Activated CD4-positive, alpha-beta T cell treated with anti-CD3 and anti-CD28 coated beads, Interleukin-2, amount 10 ng/mL, durations not matched to agents 24 days and 14 days (primary cell): ENCODE measurements at places on chromosomes 13 and 19.

GRCh38 chr13:69487576-69487975 is 620.0 kb upstream of the ATXN8OS start:
- H3K4me1 ChIP-seq = no peaks in the 10 kb centered on the region
- no peak overlapping the region for H3K4me3 ChIP-seq
- no peak for DNase-seq
- H3K36me3 ChIP-seq = no peaks in the 10 kb centered on the region

DNA sequence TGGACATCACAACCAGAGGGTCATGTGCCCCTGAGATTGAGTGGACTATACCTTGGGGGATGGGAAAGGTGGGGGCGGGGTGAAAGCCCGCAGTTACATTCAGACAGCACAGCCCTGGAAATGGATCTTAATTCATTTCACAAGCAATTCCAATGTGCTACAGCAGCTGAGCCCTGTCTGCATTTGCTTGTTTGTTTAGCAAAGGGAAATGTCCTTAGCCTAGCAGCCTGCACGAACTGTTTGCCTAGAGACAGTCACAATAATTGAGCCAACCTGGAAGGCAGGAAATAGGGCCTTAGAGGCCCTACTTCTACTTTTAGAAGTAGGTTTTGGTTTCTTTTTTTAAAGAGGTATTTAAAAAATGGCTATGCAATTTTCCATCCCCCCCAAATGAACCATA is 177.3 kb upstream of the KL start:
- H3K27ac ChIP-seq = peak overlapping the region; percentile 71
- H3K4me1 ChIP-seq = peaks cover 24% of the 10 kb centered on the region
- H3K36me3 ChIP-seq = peaks cover 7% of the 10 kb centered on the region
- H3K4me3 ChIP-seq = peak overlapping the region; percentile 13

DNA sequence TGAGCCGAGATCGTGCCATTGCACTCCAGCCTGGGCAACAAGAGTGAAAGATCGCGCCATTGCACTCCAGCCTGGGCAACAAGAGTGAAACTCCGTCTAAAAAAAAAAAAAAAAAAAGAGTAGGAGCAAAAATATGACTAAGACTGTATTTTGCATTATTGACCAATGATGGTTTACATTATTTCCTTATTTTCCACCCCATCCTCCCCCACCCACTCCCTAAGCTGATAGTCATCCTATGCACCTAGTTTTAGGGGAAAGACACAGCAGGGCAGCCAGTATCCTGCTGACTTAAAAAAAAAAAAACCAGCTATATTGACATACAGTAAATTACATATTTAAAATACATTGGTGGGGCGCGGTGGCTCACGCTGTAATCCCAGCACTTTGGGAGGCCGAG is 25.1 kb downstream of the VAV1 start:
- H3K27ac ChIP-seq = no peak overlapping the region
- DNase-seq = no peak
- H3K27me3 ChIP-seq = no peaks in the 10 kb centered on the region

- no peak for DNase-seq
- H3K27ac ChIP-seq = no peak overlapping the region
- no peak overlapping the region for H3K4me3 ChIP-seq
- peaks cover 28% of the 10 kb centered on the region for H3K4me1 ChIP-seq
Observed at GRCh38 chr19:47353307-47353712, 4.2 kb downstream of the DHX34 start.

- DNase-seq = no peak
- H3K4me3 ChIP-seq = no peak overlapping the region
- no peaks in the 10 kb centered on the region for H3K27me3 ChIP-seq
- peaks cover 4% of the 10 kb centered on the region for H3K36me3 ChIP-seq
Observed at GRCh38 chr13:33114146-33114545, 97.9 kb downstream of the KL start.

DNA sequence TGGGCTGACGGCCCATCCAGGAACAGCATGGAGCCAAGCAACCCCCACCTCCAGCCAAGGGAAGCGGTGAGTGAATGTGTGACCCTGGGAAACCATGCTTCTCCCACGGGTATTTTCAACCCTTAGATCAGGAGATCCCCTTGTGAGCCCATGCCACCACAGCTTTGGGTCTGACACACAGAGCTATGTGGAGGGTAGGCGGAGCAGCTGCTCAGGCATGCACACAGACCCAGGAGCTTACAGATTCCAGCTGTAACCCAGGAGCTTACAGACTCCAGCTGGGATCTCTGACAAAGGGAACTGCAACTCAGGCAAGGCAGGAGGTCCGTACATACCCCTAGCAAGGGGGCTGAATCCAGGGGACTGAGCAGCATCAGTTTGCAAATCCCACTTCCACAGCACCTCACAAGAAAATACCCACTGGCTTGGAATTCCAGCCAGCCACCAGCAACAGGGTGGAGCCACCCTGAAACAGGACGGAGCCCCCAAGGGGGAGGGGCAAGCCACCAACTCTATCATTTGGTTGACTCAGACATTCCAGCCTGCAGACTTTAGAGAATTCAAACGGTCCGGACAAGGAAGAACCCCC is 40.8 kb upstream of the RFXAP start:
- H3K27ac ChIP-seq = no peak overlapping the region
- no peak overlapping the region for H3K4me3 ChIP-seq
- H3K36me3 ChIP-seq = no peaks in the 10 kb centered on the region
- no peak for DNase-seq
- H3K4me1 ChIP-seq = no peaks in the 10 kb centered on the region

- DNase-seq = no peak
- no peaks in the 10 kb centered on the region for H3K27me3 ChIP-seq
- H3K4me3 ChIP-seq = no peak overlapping the region
- H3K27ac ChIP-seq = no peak overlapping the region
- H3K4me1 ChIP-seq = peaks cover 6% of the 10 kb centered on the region
- H3K36me3 ChIP-seq = peaks cover 32% of the 10 kb centered on the region
Observed at GRCh38 chr19:6378041-6378440, 2.3 kb upstream of the PSPN start.

GRCh38 chr19:16326401-16327168 is 2.0 kb downstream of the KLF2 start:
- H3K4me3 ChIP-seq = peak overlapping the region; percentile 87
- peak; percentile 87 for DNase-seq
- peak overlapping the region; percentile 84 for H3K27ac ChIP-seq
- peaks cover 33% of the 10 kb centered on the region for H3K27me3 ChIP-seq

DNA sequence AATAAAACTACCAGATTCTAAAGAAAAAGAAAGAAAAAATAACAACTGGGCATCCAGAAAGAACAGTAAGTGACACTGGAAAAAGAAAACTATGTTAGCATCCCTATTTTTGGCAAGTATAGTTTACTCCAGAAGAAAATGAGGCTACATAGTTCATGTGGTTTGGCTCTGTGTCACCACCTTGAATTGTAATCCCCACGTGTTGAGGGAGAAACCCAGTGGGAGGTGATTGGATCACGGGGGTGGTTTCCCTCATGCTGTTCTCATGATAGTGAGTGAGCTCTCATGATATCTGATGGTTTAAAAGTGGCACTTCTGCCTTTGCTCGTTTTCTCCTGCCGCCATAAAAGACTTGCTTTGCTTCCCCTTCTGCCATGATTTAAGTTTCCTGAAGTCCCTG is 76.9 kb downstream of the ITGBL1 start:
- H3K27ac ChIP-seq = no peak overlapping the region
- no peaks in the 10 kb centered on the region for H3K36me3 ChIP-seq
- H3K4me3 ChIP-seq = no peak overlapping the region
- peaks cover 10% of the 10 kb centered on the region for H3K27me3 ChIP-seq
- H3K4me1 ChIP-seq = no peaks in the 10 kb centered on the region

GRCh38 chr13:44703371-44703770 is 127.2 kb upstream of the TSC22D1 start:
- H3K27me3 ChIP-seq = peaks cover 24% of the 10 kb centered on the region
- no peak for DNase-seq
- H3K4me3 ChIP-seq = no peak overlapping the region
- peaks cover 3% of the 10 kb centered on the region for H3K4me1 ChIP-seq
- H3K27ac ChIP-seq = no peak overlapping the region

DNA sequence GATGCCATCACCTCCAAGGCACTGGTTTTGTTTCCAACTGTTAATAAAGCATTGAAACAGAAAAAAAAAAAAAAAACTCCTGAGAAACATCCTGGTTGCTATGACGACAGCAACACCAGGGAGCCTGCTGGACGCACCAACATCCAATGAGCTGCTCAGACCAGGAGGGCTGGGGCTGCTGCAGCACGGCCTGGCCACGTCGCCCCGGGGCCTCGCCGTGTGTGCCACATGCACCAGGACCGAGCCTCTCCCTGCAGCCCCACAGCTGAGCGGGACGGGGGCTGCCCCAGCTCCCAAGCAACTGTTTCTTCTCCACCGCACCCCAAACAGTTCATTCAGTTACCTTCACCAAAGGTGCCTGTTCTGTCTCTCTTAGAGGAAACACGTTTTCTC is 54.5 kb downstream of the RASA3 start:
- peaks cover 29% of the 10 kb centered on the region for H3K36me3 ChIP-seq
- peaks cover 7% of the 10 kb centered on the region for H3K4me1 ChIP-seq
- no peak overlapping the region for H3K4me3 ChIP-seq
- no peak for DNase-seq
- no peak overlapping the region for H3K27ac ChIP-seq

- H3K36me3 ChIP-seq = peaks cover 29% of the 10 kb centered on the region
- H3K4me3 ChIP-seq = no peak overlapping the region
- no peak for DNase-seq
- no peaks in the 10 kb centered on the region for H3K4me1 ChIP-seq
- H3K27ac ChIP-seq = no peak overlapping the region
Observed at GRCh38 chr19:51948975-51949374, 21.7 kb downstream of the ZNF613 start.

- peaks cover 4% of the 10 kb centered on the region for H3K27me3 ChIP-seq
- H3K4me1 ChIP-seq = peaks cover 10% of the 10 kb centered on the region
- peak; percentile 43 for DNase-seq
- H3K4me3 ChIP-seq = peak overlapping the region; percentile 17
Observed at GRCh38 chr13:33032037-33032625, 15.9 kb downstream of the KL start.

DNA sequence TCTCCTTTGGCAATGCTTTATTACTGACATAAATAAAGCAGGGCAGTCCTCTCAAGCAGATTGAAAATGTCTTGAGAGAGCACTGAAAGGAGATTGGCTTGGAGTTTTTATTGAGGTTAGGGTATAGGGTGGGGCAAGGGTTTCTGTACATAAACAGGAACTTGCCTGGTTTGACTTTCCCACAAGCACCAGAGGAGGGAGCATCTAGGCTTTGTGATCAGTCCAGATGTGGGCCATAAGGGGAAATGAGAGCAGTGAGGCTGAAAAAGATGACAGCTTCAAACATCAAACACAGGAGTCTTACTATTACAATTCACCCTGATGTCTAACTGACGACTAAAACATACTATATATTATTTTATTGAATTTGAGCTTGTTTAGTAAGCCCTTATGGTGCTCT is 260.9 kb downstream of the MTUS2 start:
- H3K27me3 ChIP-seq = no peaks in the 10 kb centered on the region
- peak; percentile 72 for DNase-seq
- H3K27ac ChIP-seq = no peak overlapping the region
- H3K36me3 ChIP-seq = no peaks in the 10 kb centered on the region

DNA sequence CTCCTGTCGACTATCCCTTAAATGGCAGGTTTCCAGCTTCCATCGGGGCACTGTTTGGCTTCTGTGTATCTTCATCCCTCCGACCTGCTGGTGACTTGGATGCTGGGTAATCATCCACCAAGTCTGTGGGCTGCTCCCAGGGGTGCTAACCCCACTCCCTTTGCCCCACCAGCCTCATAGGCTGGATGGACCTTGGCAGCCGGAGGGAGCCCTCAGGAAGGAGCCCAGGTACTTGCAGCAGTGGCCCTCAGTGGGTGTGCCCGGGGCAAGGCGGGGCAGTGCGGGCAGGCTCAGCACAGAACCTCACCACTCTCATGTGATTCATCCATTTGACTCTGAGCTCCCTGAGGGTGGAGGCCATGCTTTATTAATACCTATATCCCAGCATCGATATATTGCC is 27.4 kb upstream of the TUBGCP3 start:
- H3K4me1 ChIP-seq = peaks cover 2% of the 10 kb centered on the region
- H3K4me3 ChIP-seq = no peak overlapping the region
- peaks cover 14% of the 10 kb centered on the region for H3K27me3 ChIP-seq
- H3K36me3 ChIP-seq = no peaks in the 10 kb centered on the region
- H3K27ac ChIP-seq = no peak overlapping the region

DNA sequence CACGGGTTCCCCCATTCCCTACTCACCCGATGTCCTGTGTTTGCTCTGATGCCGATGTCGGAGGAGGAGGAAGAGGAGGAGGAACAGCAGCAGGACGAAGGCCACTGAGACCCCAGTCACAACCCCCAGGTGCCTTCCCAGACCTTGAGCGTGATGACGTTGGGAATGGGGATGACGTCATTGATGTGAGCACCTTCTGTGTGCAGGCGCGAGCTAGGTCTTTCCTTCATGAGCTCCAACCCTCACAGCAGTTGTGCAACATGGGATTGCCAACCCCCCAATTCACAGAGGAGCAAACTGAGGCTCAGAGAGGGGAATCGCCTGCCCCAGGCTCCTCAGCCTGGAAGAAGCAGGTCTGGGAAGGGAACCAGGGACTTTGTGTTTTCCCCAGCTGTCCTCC is 4.2 kb downstream of the LILRB5 start:
- H3K27me3 ChIP-seq = peaks cover 2% of the 10 kb centered on the region
- H3K36me3 ChIP-seq = no peaks in the 10 kb centered on the region
- H3K4me3 ChIP-seq = no peak overlapping the region
- no peak overlapping the region for H3K27ac ChIP-seq
- DNase-seq = no peak

DNA sequence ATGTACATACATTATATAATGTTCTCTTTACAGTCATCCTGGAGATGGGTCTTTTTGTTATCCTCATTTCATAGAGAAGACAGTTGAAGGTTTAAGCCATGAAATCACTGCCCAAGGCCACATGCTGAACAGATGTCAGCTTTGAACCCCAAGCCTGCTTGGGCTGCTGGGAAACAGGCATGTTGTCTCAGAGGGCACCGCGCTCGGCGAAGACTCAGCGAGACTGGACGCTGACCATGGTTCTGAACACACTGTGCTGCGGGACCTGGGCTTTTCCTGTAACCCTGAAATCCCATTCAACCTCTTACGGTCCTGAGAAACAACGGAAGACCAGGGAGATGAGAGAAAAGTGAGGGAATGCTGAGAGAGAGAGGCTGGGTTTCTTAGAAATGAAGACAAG is 27.3 kb downstream of the LRFN3 start:
- H3K4me3 ChIP-seq = no peak overlapping the region
- peaks cover 2% of the 10 kb centered on the region for H3K36me3 ChIP-seq
- H3K27me3 ChIP-seq = peaks cover 15% of the 10 kb centered on the region

DNA sequence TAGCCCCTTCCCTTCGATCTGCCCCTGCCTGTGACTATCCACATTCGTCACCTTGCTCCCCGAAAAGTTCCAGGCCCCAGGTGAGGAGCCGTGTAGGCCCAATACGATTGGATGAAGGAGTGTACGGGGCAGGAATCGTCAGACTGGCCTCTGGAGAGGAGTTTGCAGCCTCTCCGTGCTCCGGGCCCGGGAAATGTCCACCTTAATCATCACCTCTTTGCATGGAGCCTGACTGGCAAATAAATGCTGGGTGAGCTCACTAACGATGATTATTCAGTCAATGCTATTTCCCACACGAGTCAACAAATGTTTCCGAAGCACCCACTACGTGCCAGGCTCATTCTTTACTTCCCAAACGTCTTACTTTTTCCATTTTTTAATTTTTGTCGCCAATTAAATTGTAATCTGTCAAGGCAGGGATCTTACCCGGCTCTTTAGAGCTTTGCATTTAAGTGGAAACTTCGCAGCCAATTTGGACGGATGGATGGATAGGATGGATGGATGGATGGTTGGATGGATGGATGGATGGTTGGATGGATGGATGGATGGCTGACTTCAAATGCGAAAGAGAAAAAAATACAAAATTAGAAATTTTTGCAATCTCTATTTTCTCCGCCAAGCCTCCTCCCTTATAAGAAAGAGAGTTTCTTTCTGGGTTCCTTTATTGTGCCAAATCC is 45.8 kb downstream of the TGDS start:
- no peaks in the 10 kb centered on the region for H3K36me3 ChIP-seq
- peak overlapping the region; percentile 84 for H3K27ac ChIP-seq
